Fibroblast of lung (primary cell): ENCODE measurements at places on chromosomes 7 and 10. TPM values are rescaled to one million over a fixed set of nuclear protein-coding genes. Genes with fewer than 3 reads are reported as not detected.

AGK gene
- 17.2 and 20.8 TPM in 2 replicates for total RNA-seq

PKD2L1 gene
- not detected in 2 replicates for total RNA-seq

NAT16 gene
- not detected in 2 replicates for total RNA-seq

TM9SF3 gene
- 92.7 and 103 TPM in 2 replicates for total RNA-seq

HPSE2 gene
- 0.17 and 0.51 TPM in 2 replicates for total RNA-seq

KAZALD1 gene
- total RNA-seq: 14.4 and 19.8 TPM in 2 replicates
